ENCODE measurements at places on chromosomes 1 and 21. TPM values are rescaled to one million over a fixed set of nuclear protein-coding genes. Genes with fewer than 3 reads are reported as not detected.

KIF26B gene
- 0.78 TPM for total RNA-seq

CADM3 gene
- 1.2 TPM for total RNA-seq

CCDC190 gene
- 0.32 TPM for total RNA-seq

LCE1F gene
- not detected for total RNA-seq

TCHHL1 gene
- not detected for total RNA-seq

PLEKHN1 gene
- total RNA-seq, result 0.91 TPM

ACTL8 gene
- 0.11 TPM for total RNA-seq

HTR1D gene
- total RNA-seq, result 0.11 TPM

FBXO44 gene
- total RNA-seq, result 10.2 TPM

OVAAL gene
- not detected for total RNA-seq

SPRR5 gene
- not detected for total RNA-seq

OPTC gene
- total RNA-seq, result not detected

WDR26 gene
- total RNA-seq, result 88.7 TPM

HES3 gene
- not detected for total RNA-seq

GNAT2 gene
- total RNA-seq, result 0.22 TPM

SLC2A1 gene
- total RNA-seq, result 86.8 TPM

LRRC47 gene
- total RNA-seq, result 25.0 TPM

CALML6 gene
- 0.22 TPM for total RNA-seq

NBPF4 gene
- total RNA-seq, result 0.11 TPM

ANKRD35 gene
- total RNA-seq, result 2.8 TPM

GJA8 gene
- total RNA-seq, result not detected

NRDC gene
- 76.5 TPM for total RNA-seq

CFAP141 gene
- not detected for total RNA-seq

NHLH1 gene
- under 0.01 TPM for total RNA-seq

CFAP57 gene
- total RNA-seq, result 0.65 TPM

OR2L2 gene
- total RNA-seq, result under 0.01 TPM

CLK2 gene
- 27.6 TPM for total RNA-seq

ARHGAP29 gene
- 92.8 TPM for total RNA-seq

LDLRAD1 gene
- not detected for total RNA-seq

SPATA21 gene
- total RNA-seq, result not detected

XKR8 gene
- 10.1 TPM for total RNA-seq

LDLRAP1 gene
- total RNA-seq, result 45.2 TPM

TMPRSS2 gene
- not detected for total RNA-seq

KIF21B gene
- total RNA-seq, result 0.22 TPM

PTPN14 gene
- total RNA-seq, result 99.9 TPM

PCP4 gene
- not detected for total RNA-seq

CDC7 gene
- total RNA-seq, result 5.6 TPM

C1orf226 gene
- 0.78 TPM for total RNA-seq

MSH4 gene
- 0.13 TPM for total RNA-seq

KCNA2 gene
- total RNA-seq, result under 0.01 TPM

Data from articular chondrocyte of knee joint (primary cell).